ENCODE measurements at places on chromosomes 16 and 17.
A peak's percentile ranks its signal among the peaks of the same experiment; 100 is the strongest.

DNA sequence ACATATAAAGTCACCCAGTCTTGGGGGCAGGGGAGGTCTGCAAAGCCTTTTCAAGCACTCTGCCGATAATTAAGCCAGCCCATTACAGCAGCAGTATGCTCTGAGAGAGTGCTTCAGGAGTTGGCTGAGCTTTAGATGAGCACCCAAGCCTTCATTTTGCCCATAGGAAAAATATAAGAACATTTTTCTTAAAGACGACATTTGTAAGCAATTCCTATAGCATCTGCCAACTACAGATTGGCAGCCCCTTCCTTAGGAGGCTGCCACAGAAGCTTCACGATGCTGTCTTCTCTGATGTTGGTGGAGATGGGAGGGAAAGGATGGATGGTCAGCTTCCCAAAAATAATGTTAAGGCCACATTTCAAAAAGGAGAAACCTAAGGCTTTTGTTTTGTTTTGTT, 367.5 kb downstream of the XYLT1 start:
- no peak for DNase-seq

DNA sequence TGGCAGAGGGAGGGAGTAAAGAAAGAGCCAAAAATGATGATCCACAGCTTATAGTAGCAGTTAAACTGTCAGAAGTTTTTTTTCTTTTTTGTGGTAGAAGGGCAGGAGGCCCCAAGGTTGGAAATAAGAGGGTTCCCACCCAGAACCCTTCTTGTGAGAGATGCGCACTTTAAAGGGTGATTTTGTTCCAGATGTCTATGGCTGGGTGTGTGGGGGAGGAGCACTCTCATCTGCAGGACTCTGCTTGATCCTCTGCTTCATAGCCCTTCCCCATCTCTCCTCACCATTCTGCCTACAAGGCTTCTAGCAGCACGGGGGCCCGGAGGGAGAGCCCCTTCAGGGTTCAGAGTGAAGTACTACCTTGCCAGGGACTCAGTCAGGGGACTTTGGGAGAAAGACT, 6.4 kb downstream of the ATXN1L start:
- DNase-seq, result no peak

DNA sequence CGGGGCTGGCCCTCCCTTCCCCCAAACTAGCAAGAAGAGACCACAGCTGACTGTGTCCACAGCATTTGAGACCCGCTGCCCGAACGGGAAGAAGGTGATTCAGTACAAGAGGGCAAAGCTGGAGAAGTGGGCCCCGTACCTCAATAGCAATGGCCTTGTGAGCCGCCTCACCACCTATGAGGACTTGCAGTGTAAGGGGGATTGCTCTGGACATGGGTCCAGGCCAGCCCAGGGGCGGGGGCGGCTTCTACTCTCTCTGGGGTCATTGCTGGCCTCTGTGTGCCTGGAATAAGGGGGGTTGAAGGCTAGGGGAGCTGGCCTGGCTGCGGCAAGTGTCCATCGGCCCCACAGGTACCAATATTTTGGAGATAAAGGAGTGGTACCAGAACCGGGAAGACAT, 12.9 kb upstream of the KATNB1 start:
- DNase-seq, result no peak

DNA sequence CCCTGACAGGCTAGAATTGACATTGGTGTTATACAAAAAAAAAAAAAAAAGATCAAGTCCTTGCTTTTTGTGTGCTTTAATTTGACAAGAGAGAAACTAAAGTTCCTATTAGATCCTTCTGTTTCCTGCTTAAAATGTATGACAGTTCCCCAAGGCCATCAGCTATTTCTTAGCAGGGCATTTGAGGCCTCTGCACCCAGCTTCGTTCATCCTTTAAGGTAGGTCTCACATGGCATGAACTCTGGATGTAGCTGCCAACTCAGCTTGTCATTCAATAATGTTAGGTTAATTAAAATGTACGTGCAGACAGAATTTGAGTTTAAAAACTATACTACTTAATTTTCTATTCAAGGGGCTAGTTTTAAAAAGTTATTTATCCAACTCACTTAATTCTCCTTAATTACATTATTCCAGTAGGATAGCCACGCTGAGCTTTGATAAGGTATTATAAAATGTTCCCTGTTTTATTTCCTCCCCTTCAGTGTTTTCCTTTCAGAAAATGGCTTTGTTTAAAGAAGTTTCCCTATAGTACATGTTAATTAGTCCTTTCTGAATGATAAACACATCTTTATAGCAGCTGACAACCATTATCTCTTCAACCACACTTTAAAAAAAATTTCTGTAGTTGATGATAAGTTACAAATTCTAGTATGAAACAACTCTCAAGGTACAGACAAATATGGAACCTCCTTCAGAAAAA, 1.2 kb upstream of the RFFL start:
- DNase-seq, result no peak

- DNase-seq, result no peak
Observed at GRCh38 chr16:3598236-3598635, 13.2 kb downstream of the SLX4 start.

DNA sequence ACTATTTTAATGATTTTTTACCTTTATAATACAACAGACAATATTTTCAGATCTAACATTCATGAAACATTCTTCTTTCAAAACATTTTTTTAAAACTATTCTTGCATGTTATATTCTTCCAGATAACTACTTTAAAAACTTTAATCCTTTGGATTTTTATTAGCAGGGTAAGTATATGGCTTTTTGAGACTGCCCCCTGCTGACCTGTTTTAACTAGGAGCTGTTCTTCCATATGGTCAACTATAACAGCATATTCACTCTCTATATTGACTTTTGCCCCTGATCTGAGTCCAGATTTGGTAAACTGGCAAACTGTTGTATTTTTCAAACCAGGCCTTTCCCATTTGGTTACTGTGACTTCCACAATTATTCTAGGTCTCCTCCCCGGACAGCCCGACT, 16.5 kb downstream of the ZNF18 start:
- no peak for DNase-seq

- no peak for DNase-seq
Observed at GRCh38 chr16:23423496-23424049, 29.4 kb downstream of the COG7 start.

DNA sequence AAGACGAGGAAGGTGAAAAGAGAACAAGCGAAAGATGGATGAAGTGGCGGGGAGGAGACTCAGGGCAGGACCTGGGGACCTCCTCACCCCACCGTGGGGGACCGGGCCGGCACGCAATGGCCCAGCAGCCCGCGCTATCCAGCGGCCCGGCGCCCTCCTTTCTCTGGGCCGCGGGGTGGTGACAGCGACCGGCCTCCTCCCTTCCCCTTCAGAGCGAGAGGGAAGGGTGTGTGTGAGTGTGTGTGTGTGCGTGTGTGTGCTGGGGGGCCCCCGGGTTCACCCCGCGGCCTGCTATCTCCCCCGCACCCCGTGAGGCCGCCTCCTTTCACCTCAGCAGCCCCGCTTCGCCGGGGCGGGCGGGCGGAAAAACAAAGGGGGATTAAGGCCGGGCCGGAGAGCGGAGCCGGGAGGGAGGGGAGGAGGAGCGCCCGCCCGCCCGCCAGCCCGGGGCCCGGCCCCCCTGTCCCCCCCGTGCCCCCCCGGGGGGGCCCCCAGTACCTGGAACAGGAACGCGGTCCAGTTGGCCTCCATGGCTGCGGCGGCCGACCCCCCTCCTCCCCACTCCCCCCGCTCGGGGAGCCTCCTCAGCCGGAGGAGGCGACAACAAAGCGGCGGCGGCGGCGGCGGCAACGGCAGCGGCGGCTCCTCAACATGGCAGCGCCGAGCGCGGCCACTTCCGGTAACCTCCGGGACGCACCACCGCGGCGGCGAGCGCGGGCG, at the start of gene VEZF1:
Gene VEZF1, minus strand, starts transcription at position 674 of the 720 bp plus-strand sequence. Its CDS starts 143 bp downstream, at position 531.
- peak; percentile 35 for DNase-seq

- DNase-seq, result no peak
Observed at GRCh38 chr17:68248891-68249290, 1.0 kb downstream of the AMZ2 start.

DNA sequence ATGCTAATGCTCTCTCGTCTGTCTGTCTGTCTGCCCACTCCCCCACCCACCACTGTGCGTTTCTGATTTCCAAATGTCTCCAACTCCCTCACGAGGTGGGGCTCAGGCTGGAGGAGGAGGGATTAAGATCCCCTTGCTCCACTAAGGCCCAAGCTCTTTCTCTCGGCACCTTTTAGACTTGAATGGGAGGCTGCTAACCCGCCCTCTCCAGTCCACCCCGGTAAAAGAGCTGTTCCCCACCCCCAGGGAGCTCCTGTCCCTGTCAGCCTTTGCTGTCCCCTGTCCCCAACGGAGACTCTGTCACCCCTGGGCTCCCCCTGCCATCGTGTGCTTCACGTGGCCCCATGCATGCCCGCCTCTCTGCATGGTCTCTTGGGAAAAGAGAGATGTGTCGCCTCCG, 68.5 kb upstream of the PLCG2 start:
- DNase-seq, result no peak

DNA sequence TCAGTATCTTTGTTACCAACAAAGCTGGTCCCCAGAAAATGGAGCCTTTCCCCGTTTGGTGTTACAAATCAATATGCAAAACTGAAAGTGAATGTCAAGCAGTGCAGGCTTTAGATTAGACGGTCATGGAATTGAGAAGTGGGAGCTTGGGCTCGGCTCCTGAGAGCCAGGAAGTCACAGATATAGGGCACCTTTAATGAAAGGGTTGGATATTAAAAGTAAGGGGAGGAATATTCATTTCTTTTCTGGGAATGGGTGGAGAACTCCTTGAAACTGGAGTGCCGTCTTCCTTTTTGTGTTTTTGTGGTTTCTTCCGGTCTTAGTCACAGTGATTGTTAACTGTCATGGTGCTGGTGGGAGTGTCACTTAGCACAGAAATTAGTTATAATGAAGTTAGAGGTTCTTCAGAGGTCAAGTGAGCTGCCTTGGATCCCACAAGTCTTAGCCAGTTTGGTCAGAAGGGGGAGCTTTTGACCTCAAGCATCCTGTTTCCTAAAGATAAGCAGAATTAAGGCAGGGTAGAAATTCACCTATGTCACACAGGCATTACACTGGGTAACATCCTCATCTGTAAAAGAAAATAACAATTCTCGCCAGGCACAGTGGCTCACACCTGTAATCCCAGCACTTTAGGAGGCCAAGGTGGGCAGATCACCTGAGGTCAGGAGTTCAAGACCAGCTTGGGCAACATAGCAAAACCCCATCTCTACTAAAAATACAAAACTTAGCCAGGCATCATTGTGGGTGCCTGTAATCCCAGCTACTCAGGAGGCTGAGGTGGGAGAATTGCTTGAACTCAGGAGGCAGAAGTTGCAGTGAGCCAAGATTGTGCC, 9.6 kb upstream of the EIF1 start:
- peak; percentile 34 for DNase-seq

- DNase-seq, result no peak
Observed at GRCh38 chr17:74002241-74002640, 201.2 kb upstream of the RPL38 start.

GRCh38 chr16:70480127-70481105, 26.0 kb downstream of the FCSK start:
- no peak for DNase-seq

DNA sequence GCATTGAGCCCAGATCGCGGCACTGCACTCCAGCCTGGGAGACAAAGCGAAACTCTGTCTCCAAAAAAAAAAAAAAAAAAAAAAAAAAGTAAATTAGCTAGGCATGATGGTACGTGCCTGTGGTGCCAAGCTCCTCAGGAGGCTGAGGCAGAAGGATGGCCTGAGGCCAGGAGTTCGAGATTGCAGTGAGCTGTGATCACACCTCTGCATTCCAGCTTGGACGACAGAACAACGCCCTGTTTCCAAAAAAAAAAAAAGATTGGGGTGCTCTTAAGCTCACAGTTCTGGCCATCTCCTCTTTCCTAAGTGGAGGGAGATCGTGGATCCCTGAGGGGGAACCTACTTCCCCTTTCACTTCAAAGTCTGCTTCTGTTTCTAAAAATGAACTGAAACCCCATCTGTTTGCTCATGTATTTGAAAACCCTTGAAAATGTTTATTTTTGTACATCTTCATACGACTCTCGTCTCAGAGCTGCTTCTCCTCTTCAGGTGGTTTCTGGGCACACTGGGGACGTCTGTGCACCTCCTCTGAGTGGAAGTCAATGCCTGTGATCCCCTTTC, 138.8 kb downstream of the PRKCA start:
- no peak for DNase-seq

DNA sequence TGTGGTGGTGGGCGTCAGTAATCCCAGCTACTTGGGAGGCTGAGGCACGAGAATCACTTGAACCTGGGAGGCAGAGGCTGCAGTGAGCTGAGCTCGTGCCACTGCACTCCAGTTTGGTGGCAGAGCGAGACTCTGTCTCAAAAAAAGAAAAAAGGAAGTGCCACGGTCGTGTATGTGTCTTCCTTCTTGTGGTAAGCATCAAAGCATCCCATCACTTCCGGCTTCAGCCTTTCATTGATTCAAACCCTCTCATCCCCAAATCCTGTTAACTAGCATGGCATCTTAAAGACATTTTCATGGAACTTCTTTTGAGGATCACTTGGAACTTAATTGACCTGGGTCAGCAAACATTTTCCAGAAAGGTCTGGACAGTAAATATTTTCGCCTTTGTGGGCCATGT, 126.2 kb downstream of the CPPED1 start:
- DNase-seq, result no peak

GRCh38 chr16:27515874-27516353, 33.8 kb downstream of the GTF3C1 start:
- DNase-seq, result no peak

DNA sequence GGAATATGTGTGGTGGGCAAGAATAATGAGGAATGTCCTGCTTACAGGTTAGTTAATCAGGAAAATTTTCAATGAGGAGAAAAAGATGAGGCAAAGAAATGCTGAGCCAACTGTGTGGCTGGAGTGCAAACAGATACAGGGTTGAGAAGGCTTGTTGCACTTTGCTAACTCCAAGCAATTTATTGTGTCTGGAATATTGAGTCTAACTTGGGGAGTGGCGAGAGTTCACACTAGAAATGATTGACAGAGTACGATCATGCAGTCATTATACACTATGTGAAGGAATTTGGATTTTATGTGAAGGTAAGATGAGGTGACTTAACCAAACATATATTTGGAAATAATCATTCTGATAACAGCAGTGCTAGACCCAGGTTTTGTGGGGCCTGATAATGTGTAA, 185.0 kb upstream of the ELAC2 start:
- DNase-seq, result no peak

- no peak for DNase-seq
Observed at GRCh38 chr16:8865145-8865882, 3.5 kb downstream of the CARHSP1 start.

GRCh38 chr17:28841901-28842281, 699 bp downstream of the FAM222B start:
- DNase-seq, result no peak

DNA sequence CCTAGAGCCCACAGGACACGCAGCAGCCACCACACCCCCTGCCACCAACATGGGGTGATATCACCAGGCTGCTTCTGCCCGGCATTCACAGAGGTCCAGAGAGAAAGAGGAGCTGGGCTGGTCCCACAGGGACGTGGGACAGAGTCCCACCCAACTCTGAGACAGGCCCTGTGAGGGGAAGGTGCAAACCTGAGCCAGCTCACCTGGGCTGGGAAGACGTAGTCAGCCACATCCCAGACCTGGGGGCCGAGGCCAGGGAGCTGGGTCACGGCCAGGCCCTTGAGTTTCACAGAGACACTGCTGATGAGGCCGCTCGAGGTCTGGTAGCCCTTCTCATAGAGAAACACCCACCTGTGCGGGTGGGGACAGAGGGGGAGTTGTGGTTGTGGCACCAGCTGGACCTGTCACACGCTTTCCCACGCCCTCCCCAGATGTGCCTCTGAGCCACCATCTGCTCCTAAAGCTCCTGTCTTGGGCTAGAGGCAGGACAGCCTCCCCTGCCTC, 11.2 kb downstream of the P2RX1 start:
- no peak for DNase-seq

GRCh38 chr16:77469634-77470033, 34.8 kb upstream of the ADAMTS18 start:
- DNase-seq, result no peak

- DNase-seq, result no peak
Observed at GRCh38 chr17:68489919-68490318, 22.3 kb upstream of the PRKAR1A start.

- no peak for DNase-seq
Observed at GRCh38 chr17:46911311-46911710, 11.6 kb upstream of the GOSR2 start.
